Fibroblast of upper back skin (primary cell): ENCODE measurements at places on chromosomes 12 and 14.

DNA sequence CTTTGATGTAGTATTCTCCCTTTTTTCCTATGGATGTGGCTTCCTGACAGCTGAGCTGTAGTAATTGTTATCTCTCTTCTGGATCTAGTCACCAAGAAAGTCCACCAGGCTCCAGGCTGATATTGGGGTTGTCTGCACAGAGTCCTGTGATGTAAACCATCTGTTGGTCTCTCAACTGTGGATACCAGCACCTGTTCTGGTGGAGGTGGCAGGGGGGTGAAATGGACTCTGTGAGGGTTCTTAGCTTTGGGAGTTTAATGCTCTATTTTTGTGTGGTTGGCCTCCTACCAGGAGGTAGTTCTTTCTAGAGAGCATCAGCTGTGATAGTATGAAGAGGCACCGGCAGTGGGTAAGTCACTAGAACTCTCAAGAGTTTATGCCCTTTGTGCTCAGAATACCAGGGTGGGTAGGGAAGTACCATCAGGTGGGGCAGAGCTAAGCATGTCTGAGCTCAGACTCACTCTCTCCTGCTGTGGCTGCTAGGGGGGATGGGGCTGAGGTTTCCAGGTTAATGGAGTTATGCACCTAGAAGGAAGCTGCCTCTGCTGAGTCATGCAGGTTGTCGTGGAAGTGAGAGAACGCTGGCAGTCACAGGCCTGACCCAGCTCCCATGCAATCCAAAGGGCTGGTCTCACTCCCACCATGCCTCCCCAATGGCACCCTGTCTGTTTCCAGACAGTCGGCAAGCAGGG, 3.0 kb upstream of the TAS2R14 start:
- peak; percentile 2 for DNase-seq

DNA sequence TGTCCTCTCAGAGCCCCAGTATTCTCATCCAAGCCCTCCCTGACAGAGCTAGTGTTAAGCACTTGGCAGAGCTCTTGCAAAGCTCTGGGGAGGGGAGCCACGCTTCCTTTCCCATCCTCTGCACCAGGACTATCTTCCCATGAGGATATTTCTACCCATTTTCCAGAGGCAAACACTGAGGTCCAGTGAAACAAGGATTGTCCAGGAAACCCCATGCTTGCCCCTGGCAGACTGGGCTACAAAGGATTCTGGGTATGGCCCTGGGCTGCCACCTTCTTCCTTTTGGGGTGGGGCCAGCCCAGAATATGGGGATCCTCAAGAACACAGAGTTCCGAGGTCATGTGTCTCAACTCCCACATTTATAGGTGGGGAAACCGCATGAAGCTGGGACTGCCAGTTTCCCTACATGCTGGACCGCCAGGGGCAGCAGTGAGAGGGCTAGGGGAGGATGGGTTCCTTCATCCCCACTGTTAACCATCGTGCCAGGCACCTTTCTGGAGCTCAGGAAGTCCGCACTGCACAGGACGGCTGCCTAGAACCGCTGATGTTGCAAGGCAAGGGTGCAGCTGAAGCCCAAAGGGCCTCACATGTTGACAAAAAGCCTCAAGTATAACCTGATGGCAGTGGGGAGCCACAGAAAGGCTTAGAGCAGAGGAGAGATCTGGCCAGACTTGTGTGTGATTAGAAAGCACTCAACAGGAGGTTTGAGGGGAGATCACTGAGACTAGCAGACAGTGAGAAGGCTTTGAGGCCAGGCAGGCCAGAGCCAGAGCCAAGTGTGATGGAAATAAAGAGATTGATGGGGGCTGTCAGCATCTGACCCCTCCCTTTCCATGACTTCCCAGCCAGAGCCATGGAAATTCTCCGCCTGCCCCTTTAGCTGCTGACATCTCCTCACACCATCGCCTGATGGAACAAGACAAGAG, 5.5 kb upstream of the CCDC85C start:
- DNase-seq, result no peak

- peak; percentile 83 for DNase-seq
Measured at GRCh38 chr14:24299255-24300191, at the start of the genes DHRS1 and NOP9. DHRS1 (minus strand) TSS chr14:24299780; CDS start chr14:24299106, 674 bp downstream. NOP9 (plus strand) TSS chr14:24299850; CDS start chr14:24299955, 105 bp downstream.

DNA sequence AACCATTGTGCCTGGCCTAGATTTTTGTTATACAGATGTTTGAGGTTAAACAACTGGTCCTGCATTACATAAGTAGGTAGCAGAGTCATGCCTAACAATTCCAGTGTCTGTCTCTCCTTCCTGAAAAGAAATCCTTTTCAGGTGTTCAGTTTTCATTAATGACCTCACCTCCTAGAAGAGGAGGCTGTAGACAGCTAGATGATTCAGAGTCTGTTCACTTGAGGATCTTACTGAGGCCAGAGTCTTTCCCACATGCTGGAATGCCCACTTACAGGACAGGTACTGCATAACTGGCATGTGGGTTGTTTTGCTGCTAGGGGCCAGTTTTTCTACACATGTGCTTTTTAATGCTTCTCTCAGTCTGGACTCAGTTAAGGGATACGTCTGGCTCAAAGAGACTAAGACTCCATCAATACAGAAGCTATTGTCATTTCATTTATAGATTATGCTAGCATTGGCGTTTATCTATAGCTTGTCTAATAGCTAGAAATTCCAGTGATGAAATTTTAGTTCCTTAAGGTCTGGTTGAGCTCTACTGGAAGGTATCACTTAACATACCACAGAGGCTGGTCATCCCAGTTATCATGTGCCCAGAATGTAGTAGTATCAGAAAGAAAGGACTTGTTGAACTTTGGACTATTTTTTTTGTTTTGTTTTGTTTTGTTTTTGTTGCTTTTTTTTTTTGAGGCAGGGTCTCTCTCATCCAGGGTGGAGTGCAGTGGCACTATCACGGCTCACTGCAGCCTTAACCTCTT, 206.4 kb downstream of the ERC1 start:
- DNase-seq, result peak; percentile 60

GRCh38 chr12:70798016-70798783, 122.3 kb downstream of the PTPRR start:
- DNase-seq, result no peak

DNA sequence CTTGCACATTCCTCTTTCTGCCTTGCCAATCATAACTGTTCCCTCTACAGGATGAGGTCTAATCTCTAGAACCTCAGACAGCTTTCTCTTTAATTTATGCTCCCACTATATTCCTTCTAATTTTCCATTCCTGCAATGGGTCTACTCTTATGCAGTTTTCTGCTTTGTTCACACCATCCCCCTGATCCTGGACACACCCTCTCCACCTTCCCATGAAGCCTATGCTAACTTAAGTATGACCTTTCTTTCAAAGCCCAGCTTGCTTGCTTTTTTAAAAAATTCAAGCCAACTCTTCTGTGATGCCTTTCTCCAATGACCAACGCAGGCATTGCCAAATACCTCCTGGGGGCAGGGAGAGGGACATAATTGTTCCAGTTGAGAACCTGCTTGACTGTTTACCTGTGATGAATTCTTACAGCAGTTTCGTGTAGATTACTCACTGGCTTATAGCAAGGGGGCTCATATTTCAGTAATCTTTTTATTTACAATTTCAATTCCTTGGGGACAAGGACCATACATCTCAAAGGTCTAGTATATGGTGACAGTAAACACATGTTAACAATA, 7.8 kb downstream of the SLC38A1 start:
- no peak for DNase-seq

DNA sequence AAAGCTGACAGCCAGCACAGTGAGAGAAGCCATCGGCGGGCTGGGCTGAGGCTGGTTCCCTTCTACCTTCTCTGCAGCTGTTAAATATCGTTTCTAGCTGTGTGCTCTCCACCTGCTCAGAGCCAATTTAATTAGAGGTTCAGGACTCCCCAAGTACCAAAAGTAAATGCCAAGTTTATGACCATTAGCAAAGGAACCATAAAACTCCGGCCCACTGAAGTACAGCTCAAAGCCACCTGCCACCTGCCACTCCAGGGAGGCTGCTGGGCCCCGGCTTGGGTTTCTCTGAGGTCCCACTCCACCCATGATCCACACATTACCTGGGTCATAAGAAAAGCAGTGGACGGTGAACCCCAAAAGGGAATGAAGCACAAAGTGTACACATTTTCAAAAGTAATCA, 272.8 kb downstream of the KSR2 start:
- no peak for DNase-seq

GRCh38 chr14:24095271-24096068, 1.4 kb downstream of the PCK2 start:
- DNase-seq, result peak; percentile 61

DNA sequence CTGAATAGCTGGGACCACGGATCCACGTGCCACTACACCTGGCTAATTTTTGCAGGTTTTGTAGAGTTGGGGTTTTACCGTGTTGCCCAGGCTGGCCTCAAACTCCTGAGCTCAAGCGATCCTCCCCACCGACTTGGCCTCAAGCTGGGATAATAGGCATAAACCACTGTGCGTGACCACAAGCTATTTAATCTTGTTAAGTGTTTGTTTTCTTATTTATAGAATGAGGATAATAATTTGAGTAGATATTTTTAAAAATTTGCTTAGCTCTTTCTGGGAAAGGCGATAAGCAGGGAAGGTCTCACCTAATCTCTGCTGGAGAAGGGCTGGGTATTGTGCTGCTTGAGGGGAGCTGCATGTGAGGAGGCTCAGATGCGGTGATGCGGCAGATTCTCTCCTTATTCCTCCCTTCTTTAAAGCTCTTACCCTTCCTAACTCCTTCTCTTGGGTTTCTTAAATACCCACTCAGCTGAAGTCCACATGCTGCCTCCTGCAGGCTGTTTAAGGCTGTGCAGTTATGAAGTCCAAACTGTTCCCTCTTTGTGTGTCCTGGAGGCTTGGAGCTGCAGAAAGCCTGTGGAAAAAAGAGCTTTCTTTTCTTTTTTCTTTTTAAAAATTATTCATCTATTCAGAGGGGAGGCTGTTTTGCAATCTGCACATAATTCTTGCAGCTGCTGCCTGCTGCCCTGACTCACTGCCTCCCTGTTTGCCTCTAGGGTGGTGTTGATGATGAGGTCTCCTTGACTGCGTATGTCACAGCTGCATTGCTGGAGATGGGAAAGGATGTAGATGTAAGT, 37.9 kb downstream of the A2ML1 start:
- peak; percentile 45 for DNase-seq

DNA sequence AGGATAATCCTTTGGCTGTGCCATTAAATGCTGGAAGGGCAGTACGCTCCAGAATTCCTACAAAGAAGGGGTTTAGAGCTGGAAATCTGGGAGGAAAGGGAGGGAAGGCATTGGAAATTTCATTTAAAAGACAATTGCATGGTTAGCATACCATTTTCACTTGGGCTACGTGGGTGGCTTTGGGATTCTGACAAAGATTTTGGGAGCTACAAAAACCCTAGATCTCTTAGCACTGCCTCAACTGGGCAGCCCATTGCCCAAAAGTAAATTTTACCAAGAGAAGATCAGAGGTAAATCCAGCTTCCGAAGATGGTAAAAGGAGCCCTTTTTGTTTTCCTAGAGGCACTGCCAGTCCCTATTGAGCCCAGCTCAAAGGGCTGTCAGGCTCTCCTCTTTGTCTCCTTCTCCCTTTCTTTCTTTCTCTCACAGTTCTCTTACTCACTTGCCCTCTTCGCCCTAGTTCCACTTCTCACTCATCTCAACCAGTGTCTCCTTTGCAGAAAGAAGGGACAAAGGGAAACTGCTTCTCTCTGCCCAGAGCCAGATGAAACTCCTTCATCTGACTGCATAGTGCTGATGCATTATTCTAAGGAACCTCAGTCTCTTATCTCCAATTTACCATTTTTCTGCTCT, 125.4 kb upstream of the PLEKHA5 start:
- no peak for DNase-seq

GRCh38 chr14:50497351-50497750, 35.0 kb downstream of the MAP4K5 start:
- no peak for DNase-seq

DNA sequence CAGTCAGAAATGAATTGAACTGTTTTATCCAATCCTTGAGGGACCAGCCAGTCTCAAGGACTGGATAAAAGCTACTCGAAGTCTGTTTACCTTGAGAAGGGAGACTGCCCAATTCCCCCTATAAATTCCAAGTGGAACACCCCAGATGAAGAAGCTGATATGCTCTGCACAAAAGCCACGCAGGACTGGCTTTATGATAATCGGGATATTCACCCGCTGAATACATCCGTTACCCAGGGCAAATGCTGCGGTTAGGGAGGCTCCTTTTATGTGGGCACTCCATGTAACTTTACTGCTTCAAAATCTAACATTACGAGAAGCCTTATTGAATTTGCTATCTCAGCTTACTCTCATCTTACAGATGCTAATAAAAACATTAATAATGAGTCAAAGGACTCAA, 119.1 kb downstream of the DENND5B start:
- no peak for DNase-seq

DNA sequence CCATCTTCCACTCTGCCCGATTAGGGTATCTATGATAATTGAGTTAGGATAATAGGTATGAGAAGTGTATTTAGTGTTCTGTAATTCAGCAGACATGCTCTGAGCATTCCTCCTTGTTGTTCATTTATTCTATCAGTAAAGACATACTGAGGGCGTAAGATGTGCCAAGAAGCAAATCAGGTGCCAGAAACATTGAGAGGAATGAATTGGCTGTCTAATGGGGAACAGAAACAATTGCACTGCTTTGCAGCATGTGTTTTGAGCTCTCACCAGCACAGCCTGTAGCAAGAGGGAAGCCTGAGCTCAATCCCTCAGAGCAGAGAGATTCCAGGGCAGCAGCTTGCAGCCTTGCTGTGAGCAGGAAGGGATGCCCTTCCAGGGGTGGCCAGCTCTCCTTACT, 589.3 kb downstream of the BCL11B start:
- DNase-seq, result no peak

GRCh38 chr12:63843721-63844390, 644 bp upstream of the SRGAP1 start:
- peak; percentile 92 for DNase-seq

DNA sequence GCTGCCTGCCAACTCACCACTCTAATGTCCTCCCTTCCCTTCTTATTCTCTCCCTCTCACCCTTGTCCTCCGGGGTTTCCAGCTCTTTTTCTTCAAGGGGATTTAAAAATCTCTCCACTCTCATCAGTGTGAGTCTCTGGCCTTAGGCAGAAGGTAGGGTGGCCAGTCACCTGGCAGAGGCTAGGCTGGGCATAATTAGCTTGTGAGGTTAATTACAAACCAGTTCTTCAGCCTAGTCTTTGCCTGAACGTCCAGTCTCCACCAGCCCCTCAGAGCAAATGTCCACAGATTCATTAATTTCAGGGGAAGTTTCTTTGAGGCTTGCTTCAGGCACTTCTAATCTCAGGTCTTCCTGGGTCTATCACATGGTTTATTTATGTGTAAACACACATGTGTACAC, 6.7 kb downstream of the KRT7 start:
- no peak for DNase-seq

DNA sequence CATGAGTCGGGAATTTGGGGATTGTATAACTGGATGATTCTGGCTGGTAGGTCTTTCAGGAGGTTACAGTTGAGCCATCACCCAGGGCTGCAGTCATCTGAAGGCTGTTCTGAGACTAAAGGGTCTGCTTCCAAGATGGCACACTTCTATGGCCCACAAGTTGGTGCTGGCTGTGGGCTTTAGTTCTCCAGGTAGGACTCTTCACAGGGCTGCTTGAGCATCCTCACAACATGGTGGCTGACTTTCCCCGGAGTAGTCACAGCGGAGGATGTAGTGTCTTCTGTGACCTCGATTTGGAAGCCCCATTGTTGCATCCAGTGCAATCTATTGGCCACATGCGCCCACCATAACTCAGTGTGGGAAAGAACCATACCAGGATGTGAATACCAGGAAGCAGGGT, 14.4 kb downstream of the PHETA1 start:
- DNase-seq, result no peak
